ENCODE measurements at places on chromosomes 12 and 14.

DNA sequence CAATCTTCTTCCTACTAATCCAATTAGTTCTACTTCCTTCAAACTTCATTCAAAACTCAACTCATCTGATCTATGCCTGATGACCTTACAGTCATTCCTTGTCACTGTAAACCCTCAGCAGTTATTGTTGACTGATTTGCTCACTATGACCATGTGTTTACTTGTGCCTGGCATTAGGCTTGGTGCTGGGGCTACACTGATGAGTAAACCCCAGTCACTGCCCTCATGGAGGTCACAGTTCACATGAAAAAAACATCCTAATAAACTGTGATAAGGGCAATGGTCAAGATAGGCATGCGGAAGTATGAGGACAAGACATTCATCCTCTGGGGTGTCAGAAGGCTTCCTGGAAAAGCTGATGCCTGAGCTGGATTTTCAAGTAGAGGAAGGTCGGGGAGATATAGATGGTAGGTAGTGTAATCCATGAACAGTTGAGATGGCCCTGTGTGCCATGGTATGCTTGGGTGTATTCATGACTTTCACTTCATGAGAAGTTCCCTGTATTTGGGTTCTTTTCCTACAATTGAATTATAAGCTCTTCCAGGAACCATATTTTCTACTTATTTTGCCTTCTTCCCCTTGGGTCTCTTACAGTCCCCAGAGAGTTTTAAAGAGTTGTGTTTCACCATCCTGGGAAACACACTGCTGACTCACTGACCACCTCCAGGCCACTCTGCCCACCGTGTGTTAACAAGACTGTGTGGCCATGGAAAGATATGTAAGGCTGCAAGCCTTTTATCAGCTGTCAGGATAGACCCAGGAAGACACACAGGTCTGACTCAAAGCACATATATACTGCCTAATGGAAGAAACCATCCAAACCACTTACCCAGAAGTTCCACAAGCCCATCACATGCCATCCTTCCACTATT, 38.7 kb upstream of the DUSP6 start:
- DNase-seq: no peak

GRCh38 chr12:58502841-58503240, 417.5 kb downstream of the LRIG3 start:
- no peak for DNase-seq

GRCh38 chr14:95444132-95445129, 72.0 kb downstream of the SYNE3 start:
- DNase-seq: no peak

GRCh38 chr14:69873877-69874780, 5.1 kb upstream of the SMOC1 start:
- no peak for DNase-seq

- no peak for DNase-seq
Observed at GRCh38 chr12:104049278-104049902, 597 bp downstream of the GLT8D2 start.

- DNase-seq: no peak
Observed at GRCh38 chr14:106837870-106838269, 1311.5 kb downstream of the TMEM121 start.

- no peak for DNase-seq
Observed at GRCh38 chr12:24109381-24110039, 160.0 kb upstream of the SOX5 start.

GRCh38 chr12:26520109-26520508, 312.9 kb downstream of the ITPR2 start:
- no peak for DNase-seq

GRCh38 chr14:99004112-99004511, 267.9 kb downstream of the BCL11B start:
- DNase-seq: no peak

DNA sequence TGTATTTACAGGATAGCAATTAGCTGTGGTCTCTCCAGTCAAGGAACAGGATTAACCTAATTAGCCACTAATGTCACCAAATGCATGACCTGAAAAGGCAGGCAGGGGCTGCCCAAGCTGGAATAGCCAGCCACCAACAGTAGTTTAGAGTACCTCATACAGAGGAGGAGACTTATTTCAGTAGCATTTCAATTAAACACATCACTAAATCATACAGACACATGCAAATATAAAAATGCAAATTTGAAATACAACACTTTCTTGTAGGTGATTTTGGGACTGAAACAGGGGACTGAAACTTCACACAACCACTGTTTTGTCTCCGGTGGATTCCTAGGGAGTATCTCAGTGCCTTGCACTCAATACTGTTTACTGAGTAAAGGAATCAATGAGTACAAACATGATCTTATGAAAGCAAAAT, 636 bp upstream of the IFNG-AS1 start:
- DNase-seq: no peak

DNA sequence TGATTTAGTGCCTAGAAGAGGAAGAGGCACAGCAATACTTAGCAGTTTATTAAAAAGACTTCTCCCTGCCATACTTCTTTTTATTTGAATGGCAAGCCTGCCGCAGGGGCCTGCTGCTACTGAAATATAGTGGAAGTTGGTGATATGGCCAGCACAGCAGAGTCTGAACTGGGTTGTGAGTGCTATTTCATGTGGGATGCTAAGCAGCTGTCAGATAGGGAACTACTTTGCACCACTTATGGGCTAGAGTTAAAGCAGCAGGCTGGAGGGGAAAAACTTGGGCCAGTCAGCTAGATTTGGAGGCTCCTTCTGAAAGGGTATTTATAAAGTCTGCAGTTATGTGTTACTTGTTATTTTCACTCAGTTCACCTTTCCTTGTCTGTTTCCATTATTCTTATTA, 299.0 kb upstream of the E2F7 start:
- no peak for DNase-seq

DNA sequence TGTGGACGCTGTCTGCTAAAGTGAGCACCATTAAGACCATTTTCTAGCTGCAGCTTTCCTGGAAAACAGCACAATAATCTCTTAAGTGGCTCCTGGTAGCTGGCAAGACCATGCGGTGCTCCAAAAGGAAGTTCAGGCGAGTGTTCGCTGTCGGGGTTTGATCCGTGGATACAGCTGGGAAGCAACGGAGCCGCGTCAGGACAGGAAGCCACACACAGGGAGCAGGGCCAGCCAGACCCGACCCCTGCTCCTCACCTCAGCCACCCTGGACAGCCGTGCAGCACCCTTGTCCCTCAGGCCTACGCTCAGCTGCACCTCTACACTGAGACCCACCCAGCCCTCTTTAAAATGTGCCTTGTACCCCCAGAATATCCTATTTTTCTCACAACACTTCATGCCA, 19.4 kb downstream of the ZFYVE21 start:
- no peak for DNase-seq

DNA sequence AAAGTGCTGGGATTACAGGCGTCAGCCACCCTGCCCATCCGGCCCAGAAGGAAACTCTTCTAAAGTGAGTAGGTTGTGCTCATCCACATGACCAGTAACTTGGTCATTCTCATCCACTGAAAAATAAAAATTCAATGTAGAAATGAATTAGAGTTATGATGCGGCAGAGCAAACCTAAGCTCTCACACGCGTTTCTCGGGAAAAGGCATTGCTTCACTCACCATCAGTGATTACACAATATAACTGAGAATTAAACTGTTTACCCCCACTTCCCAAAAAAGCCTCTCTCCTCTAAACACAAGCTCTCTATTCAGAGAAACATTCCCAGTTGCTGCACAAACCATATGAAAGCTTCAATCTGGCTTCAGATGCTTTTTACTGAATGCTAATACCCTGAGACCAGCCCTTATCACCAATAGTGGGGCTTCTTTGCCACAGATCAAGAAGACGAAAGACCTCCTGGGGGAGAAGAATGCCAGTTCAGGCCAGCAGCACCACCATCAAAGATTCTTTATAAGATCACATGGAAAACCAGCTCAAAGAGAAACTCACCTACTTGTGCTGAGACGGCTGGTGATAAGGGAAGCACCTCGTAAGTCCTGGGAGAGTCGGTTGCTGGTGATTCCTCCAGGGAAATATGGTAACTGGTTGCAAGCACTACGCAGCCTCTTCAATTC, 121.5 kb upstream of the SFSWAP start:
- DNase-seq: no peak

DNA sequence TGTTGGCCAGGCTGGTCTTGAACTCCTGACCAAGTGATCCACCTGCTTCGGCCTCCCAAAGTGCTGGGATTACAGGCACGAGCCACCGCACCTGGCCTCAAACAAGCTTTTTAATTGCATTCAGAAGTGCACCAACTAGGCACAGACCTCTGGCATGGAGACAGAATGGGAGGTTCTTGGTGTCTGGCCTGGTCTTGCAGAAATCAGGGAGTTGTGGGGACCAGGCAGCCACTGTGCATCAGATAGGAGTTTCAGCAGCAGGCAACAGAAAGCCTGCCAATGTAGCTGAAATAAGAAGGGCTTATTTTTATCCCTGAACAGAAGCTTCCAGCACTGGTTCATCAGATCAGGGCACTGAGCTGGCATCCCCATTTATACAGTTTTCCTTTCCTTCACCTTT, 22.2 kb upstream of the TCL1B start:
- no peak for DNase-seq

DNA sequence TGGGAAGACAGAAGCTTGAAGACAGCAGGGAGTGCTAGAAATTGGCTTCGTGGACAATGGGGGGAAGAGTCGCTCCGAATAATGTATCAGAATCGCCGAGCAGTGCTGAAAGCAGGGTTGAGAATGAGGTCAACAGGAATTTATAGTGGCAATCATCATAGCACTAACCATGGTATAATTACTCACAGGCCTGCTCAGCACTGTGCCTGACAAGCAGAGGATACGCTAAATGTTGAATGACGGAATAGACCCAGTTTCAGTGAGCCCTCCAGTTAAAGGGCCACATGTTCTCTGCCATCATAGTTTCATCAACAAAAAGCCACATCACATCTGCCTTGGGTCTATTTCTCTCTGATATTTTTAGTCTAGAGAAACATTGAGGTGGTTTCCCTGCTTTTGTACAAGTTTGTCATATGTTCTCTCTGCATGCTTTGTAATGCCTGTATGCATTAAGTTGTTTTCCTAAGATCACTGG, 130.3 kb upstream of the EGLN3 start:
- DNase-seq: no peak

DNA sequence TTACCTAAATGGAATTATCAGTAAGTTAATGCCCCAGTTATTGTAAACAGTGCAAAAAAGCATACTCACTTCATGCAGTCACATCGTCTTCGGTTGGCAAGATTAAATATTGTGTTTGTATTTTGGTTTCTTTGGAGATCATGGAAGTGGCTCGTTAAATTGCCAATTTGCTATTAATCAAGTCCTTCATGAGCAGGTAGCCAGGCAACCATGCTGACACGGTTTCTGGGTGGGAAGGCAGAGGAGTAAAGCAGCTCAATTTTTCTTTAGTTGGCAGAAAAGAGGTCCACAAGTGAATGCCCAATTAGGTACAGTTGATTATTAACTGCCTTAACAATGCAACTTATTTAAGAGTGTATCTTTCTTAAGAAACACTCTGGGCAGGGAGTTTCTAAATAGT, 43.9 kb downstream of the PPP4R3A start:
- DNase-seq: no peak

- DNase-seq: no peak
Observed at GRCh38 chr12:52232203-52232673, 805 bp upstream of the KRT7 start.

DNA sequence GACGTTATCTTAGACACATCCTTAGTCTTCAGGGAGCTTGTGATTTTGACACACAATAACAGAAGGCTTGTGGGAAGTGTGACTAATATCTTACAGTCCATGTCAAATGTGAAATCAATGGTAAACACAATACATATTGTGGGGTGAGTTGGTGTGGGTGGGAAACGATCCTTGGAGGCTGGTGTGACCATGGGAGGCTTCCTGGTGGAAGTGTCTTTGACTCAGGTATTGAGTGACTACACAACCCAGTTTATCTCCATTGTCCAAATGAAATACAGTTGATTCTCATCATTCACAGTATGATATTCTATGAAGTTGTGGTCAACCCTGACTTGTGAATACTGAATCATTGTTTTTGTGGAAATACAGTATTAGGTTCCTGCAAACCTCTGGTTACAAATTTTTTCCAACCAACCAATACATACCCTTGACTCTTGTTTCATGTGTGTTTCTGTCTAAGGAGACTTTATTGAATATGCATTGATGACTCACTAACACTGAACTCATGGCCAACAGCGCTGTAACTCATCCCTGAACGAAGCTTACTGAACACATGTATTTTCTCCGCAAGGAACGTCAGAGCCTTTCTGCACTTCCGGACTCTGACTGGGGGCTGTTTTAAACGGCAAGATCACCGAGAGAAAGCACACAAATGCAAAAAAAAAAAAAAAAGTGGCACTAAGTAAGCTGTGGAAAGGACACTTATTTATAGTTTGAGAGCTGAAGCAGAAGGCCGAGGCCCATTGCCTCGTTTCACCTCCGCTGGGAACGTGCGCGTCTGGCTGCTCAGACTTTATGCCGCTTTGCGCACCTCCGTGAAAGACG, 59.0 kb downstream of the CLMN start:
- DNase-seq: no peak

GRCh38 chr12:92908108-92908507, 21.0 kb downstream of the EEA1 start:
- DNase-seq: no peak

DNA sequence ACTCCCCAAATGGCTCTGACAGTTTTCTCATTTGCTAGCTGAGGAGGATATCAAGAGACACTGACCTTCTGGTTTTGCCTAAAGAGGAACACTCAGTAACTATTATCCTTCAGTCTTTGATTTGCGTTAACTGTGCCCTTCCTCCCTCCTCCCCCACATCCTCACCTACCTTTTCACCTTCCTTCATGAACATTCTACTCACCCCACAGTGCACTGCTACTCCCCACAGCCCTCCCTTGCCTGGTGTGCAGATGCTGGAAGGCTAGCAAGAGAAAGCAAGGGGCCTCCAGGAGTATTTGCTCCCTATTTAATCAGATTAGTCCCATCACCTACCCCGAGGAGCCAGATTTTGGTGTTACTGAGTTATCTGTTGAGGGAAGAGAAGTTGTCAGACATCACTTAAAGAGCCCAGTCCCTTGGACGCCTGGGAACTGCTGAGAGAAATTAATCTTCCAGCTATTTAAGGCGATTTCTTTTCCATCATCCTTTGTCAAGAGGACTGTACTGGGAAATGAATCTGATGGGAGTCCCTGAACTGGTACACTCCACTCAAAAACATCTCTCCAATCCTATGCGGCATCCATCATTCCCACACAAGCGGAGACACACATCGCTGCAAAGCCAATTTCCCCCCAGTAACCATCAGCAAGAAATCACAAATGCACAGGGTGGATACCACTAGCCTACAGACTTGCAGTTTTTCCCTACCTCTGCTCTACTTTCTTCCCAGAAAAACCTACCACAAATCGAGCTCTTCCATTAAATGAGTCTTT, 11.5 kb downstream of the PSMB5 start:
- no peak for DNase-seq
